ENCODE measurements at places on chromosomes 12 and 14.
A peak's percentile ranks its signal among the peaks of the same experiment; 100 is the strongest.

DNA sequence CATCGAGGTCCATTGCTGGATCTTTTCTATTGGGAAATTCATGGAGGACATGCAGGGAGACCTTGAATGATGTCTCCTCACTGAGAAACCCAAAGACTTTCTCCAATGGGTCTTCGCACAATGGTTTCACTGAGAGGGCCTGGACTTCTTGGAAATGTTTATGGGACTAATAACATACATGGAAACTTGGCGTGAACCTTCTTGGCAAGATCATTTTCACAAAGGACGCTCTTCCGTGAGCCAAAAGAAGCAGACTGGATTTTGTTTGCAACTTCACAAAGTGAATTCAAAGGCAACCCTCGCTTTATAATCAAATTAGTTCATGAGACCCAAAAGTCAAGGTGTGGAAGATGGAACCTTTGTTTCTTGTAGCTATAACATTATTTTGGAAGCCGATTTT is 154.4 kb downstream of the TMEM132C start:
- no peak for DNase-seq

DNA sequence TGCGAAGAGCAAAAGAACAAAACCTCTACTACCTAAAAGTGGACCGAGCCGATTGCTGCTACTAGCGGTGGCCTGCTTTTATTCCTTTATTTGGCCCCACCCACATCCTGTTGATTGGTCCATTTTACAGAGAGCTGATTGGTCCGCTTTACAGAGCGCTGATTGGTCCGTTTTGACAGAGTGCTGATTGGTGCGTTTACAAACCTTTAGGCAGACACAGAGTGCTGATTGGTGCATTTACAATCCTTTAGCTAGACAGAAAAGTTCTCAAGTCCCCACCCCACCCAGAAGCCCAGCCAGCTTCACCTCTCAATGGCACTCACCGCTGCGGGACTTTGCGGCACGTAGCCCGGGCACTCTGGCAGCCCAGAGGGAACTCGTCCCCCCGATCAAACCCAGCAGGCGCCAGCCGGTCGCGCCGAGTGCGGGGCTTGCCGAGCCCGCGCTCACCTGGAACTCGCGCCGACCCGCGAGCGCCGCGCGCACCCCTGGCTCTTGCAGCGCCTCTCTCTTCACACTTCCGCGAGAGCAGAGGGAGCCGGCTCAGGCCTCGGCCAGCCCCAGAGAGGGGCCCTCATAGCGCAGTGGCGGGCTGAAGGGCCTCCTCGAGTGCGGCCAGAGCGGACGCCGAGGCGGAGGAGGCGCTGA is 8.7 kb upstream of the FGD4 start:
- peak; percentile 12 for DNase-seq

DNA sequence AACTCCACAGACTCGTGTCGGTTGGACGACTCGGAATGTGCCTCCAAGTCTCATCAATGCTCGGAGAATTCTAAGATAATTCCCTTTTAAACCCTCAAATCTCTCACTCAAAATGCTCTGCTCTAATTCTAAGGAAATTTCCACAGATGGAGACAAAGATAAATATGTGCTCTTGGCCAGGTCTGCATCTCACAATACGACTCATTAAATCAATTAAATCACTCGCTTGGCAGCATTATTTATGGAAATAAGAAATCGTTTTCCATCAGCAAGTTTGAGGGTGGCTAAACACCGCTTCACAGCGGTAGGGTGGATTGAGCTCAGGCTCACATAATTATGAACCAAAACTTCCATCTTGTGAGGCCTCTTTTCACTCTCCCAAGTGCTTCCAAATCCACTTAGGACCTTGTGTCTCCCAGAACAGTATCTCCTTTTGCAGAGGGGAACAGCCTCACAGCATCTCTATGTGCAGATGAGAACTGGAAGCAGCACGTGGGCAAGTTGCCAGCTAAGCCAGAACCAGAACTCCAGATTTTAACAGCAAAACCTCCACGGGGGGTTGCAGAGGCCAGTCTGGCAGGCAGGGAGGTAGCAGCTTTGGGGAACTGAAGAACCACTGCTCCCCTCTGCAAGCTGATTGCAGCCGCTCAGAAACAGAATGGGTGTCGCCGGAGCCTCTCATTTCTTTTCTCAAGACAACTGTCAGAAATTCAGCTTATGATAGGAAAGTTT is 43.8 kb downstream of the RIMBP2 start:
- DNase-seq: no peak

DNA sequence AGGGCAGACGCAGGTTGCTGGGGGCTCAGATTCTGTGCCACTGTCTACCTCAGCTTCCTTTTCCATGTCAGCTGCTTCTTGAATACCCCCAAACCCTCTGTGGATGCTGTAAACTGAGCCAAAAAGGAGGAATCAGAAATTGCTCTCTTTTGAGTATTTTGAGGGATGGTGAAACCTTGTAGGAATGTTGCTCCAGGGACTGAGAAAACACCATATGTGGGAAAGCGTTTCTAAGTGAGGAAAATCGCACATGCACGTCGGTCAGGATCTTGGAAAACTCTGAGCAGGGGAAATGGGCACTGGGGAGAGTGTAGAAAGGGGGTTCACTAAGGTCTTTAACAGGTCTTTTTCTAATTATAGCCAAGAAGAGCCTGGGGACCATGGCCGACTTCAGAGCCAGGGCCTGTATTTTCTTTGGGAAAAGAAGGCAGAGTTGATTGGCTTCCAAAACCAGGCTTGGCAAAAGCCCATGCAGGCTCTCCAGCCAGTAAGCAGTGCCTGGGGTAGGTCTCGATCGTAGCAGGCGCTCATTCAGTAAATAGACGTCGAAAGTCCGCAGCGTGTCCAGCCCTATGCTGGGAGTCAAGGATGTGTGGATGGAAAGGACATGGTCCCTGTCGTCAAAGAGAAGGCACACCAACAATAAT is 58.0 kb downstream of the NTF3 start:
- no peak for DNase-seq

- peak; percentile 24 for DNase-seq
Observed at GRCh38 chr12:131828671-131829355, 620 bp downstream of the MMP17 start.

DNA sequence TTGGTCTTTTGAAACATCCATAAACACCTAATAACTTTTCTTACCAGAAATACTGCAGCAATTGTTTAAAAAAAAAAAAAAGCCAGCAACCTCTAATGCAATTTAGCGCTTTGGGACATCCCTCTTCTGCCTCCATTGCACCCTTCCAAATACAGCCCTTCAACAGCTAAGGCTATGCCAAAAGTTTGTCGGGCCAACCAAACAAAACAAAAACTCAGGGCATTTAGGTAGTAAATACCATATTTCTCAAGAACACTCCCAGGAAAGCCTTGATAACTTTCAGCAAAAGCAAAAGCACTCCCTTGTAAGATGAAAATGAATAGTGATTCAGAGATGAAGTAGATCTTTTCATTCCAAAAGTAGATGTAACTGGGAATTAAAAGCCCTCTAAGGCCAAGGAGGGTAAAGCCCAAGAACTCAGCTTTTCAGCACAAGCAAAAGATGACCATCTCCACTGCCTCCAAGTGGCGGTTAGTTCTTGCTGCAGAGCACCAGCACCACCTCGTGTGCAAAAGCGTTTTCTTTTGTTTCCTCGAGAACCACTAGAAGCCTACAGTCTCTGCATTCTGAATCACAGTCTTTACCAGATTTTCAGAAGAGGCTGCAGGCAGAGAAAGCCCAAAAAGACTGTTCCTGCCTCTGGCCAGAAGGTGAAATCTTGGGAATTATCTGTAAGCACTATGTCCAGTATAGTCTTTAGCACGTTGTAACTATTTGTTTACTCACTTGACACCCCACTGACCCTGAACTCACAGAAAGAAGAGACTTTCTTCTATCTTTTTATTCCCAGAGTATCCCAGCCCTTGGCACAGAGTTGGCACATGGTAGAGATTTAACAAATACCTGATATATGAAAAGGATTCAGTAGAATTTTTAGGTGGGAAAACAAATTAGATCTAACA is 53.1 kb downstream of the SIX6 start:
- DNase-seq: peak; percentile 27

GRCh38 chr14:69048456-69048855 is 69.4 kb upstream of the ACTN1 start:
- no peak for DNase-seq

- DNase-seq: peak; percentile 65
Observed at GRCh38 chr14:89429199-89430181, 12.5 kb upstream of the FOXN3 start.

DNA sequence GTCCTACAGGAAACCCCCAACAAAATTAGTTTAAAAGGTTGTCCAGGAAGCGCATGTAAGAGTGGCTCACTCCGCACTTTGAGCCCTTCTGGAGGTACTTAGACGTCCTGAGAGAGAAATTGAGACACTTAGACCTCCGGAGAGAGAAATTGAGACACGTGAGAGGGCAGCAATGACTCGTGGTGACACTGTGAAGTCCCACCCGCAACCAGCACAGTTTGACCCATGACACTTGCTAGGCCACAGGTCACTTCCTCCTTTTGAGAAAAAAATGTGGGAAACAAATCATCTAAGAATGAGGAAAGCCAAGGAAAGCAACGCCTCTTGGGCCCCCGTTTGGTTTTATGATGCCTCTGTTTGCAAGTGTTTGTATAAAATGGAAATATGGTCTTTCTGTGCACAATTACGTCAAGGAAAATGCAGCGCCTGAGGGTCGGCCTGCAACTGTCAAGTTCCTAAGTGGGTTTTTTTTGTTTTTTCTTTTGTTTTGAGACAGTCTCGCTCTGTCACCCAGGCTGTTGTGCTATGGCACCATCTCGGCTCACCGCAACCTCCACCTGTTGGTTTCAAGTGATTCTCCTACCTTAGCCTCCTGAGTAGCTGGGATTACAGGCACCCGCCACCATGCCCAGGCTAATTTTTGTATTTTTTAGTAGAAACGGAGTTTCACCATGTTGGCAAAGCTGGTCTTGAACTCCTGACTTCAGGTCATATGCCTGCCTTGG is 13.6 kb upstream of the CDCA4 start:
- DNase-seq: no peak

- DNase-seq: peak; percentile 62
Observed at GRCh38 chr12:6773590-6774351, 1.5 kb downstream of the LAG3 start.

GRCh38 chr14:92770484-92770883 is 22.1 kb upstream of the LGMN start:
- no peak for DNase-seq

GRCh38 chr12:132390287-132391076 is 61.1 kb upstream of the GALNT9 start:
- no peak for DNase-seq

- no peak for DNase-seq
Observed at GRCh38 chr12:22242726-22243125, 91.8 kb downstream of the ST8SIA1 start.

- DNase-seq: no peak
Observed at GRCh38 chr14:90697132-90697531, 119.1 kb downstream of the TTC7B start.

DNA sequence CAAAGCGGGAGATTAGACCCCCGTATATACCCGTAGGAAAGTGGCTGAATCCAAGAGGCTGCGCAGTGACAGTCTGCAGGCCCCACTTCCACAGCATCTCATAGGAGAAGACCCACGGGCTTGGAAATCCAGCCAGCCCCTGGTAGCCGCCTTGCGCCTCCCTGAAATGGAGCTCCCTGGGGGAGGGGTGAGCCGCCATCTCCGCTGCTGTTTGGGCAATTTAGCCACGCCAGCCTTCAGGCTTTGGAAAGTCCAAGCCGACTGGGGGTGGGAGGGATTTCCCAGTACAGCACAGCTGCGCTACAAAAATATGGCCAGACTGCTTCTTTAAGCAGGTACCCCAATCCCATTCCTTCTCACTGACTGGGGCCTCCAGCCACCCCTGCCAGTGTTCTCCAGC is 53.4 kb downstream of the CAND1 start:
- DNase-seq: no peak

DNA sequence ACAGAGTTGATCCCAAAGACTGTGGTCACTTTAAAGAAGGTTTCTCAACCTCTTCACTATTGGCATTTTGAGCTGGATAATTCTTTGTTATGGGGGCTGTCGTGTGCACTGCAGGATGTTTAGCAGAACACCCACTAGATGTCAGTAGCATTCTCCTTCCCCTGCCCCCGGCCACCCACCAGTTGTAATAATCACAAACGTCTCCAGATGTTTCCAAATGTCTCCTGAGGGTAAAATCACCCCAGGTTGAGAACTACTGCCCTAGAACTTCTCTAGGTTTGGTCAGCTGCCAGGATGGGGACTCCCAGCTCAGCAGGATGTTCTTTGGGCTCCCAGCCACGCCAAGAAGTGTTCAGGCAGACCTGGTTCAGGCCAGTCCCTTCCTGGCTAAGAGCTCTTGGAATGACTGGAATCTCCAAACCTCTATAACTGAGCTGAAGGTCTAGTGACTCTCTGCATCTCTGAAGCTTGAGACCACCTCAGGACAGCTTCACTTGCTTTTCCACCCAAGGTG is 12.5 kb upstream of the AJUBA start:
- DNase-seq: peak; percentile 24

DNA sequence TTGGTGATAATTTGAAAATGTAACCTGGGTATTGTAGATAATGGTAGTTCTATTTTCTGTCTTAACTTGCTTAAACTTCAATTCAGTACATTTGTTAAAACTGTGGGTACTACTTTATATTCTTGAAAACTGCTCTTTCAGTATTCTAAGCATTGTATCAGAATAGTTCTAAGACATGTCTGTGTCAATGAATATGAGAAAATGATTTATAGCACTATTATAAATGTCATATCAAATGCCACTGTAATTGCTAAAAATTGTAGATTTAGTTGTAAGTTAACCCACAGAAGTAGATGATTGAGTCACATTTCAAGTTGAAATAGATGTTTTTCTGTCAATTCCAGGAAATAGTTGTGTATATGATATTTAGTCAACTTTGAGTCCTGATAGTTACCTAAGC is 2.4 kb downstream of the NAA30 start:
- no peak for DNase-seq

DNA sequence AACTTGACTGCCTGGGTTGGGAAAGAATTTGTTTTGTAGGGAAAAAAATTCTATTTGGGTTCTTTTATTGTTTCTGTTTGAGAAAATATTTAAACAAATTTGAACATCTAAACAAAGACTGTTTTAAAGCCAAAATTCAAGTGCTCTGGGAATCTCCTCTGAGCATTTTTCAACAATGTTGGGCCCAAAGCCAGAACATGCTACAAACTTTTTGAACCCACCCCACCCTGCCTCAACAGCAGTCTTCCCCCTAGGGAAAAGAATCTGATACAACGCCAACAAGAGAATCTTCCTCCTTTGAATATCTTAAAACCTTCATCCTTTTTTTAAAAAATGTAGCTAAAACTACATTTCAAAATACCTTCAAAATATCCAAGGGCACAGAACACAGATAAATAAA is 20.4 kb upstream of the NID2 start:
- DNase-seq: no peak

Data from activated CD4-positive, alpha-beta T cell treated with anti-CD3 and anti-CD28 coated beads, Interleukin-2, amount 50 U/mL, for 48 hours (primary cell).